ENCODE measurements at places on chromosomes 16 and 17.

- DNase-seq: no peak
Observed at GRCh38 chr17:67479148-67479547, 102.1 kb downstream of the PITPNC1 start.

GRCh38 chr17:81916234-81917001 lies 1.6 kb downstream of the SIRT7 start:
- DNase-seq: no peak

- DNase-seq: no peak
Observed at GRCh38 chr16:68737730-68738629, 888 bp downstream of the CDH1 start.

DNA sequence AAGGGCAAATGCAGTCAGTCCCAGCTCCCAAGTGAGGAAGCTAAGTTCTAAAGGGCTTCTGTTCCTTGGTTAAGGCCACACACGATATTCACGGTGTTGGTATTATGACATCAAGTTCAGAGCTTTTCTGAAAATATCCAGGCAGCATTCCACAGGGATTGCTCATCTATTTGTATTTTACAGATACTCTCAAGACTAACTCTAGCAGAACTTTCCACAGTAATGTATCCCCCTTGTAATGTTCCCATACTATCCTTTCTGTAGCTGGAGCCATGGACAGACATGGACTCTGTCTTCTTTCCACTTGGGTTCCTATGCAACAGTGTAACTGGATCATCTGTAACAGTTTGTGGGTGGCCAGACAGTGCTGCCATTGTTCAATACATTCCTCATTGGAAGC lies 13.5 kb downstream of the SDR42E1 start:
- DNase-seq: no peak

DNA sequence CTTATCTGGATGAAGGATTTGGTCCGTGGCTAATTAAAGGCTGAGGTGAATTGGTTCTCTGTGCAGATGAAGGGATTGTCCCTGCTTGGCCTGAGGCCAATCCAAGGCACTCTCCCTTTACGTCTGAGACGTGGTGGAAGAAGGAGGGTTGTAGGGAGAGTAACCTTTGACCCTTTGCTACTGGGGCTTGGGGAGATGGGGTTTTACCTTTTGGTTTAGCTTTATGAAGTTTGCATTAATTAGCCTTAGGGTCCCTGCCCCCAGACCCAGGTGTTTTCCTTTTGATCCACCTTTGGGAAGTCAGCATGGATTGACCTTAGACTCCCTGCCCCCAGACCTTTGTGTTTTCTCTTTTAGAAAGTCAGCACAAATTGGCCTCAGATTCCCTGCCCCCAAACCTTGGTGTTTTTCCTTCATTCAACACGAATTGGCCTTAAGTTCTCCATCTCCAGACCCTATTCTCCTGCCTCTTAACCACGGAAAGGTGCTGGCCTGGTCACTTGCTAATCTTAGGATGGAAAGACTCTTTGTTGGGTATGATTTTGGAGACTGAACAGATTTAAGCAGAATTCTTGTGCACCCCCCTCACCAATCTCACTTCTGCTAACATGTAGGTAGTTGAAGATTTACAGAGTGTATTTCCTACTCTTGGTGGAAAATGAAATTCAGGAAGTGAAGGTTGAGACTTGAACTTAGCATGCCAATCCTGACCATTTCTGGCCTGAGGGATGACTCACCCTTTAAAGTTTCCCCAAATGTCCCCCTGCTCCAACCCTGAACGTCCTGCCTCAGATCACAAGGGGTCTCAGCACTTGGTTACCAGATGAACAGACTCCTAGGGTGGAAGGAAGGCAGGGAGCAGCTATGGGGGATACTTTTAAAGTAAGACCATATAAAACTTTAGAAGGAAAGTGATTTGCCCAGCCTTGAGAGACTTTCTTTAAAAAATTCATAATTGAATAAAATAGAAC lies 23.1 kb upstream of the MMD start:
- no peak for DNase-seq

GRCh38 chr16:23110257-23110899 lies 38.9 kb downstream of the USP31 start:
- no peak for DNase-seq

DNA sequence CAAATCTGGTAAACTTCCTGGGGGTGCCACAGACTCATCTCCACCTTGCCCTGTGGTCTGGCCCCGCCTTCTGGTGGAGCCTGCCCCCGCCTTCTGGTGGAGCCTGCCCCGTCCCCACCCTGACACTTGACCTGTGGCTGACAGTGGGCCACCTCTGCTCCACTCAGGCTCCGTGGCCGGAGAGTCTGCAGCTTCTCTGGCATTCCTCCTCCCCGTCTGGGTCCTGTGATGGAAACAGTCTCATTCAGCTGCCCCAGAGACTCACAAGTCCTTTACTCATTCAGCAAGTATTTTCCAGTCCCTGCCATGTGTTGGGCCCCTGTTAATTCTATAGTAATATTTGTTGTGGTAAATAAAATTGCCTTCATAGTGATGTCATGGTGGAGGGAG lies 21.0 kb upstream of the G6PC1 start:
- DNase-seq: no peak

GRCh38 chr17:47878203-47879027 lies 17.6 kb upstream of the SP2 start:
- no peak for DNase-seq

- DNase-seq: no peak
Observed at GRCh38 chr16:85623250-85623649, 10.1 kb downstream of the GSE1 start.

DNA sequence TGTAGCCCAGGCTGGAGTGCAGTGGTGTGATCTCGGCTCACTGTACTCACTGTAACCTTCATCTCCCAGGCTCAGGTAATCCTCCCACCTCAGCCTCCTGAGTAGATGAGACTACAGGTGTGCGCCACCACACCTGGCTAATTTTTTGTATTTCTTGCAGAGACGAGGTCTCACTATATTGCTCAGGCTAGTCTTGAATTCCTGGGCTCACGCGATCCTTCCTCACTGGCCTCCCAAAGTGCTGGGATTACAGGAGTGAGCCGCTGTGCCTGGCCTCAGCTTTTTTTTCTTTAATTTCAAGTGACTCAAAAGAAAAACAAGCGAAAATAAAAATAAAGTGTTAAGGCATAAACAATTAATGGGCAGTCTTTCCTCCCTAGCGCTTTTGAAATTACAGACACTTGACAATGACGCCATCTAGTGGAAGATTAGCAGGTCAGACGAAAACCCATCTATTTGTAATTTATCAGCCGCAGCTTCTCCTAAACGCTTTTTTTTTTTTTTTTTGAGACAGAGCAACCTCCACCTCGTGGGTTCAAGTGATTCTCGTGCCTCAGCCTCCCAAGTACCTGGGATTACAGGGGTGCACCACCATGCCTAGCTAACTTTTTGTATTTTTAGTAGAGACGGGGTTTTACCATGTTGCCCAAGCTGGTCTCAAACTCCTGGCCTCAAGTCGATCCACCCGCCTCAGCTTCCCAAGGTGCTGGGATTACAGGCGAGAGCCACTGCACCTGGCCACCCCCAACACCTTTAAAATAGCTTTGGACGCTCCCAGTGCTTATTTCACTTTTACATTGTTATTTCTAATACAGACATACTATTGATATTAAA lies 28.1 kb upstream of the PECAM1 start:
- DNase-seq: no peak

DNA sequence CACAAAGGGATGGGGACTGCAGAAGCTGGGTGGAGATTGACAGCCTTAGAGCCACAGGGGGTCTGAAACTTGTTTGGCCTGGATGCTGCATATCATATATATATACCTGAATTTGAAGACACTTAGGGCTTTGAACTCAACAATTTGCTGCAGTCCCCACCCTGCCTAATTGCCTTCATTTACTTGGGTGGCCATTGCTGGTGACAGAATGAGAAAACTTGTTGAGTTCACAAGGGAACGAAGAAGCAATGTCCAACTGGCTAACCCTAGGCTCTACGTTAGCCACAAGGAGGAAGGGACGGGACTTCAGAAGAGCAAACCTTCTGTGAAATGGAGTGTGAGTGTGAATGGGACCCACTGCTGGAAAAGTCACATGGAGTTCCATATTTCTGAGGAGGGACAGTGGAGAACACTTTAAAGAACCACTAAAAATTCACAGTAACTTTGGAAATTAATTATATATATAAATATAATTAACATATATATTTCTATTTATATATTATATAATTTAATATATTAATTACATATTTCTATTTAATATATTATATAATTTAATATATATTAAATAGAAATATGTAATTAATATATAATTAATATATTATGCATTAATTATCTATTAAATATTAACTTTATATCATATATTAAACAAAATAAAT lies 215.3 kb upstream of the SOX9 start:
- no peak for DNase-seq

DNA sequence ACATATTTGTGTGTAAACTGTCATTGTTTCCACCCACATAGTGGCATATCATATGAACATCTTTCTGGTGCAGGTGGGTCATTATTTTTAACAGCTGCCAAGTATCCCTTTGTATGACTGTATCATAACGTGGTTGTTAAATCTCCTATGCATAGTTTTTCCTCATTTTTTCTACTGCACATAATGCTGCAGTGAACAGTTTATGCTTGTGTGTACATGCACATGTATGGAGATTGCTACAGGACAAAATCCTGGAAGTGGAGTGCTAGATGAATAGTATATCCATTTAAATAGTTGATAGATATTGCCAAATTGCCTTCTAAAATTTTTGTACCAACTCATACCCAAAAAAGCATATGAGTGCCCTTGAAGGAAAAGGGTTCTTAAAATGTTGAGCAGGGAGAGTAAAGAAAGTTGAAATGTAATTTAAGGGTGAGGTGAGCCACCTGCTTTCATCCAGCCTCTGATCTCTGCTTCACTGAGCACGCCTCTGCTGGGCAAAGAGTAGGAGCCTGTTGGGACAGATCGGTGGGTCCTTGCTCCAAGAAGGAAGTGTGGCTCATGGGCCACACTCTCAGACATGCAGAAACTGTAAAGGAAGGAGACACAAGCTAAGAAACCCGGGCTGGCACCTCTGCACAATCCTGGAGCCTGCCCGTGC lies 55.3 kb downstream of the HLF start:
- no peak for DNase-seq

DNA sequence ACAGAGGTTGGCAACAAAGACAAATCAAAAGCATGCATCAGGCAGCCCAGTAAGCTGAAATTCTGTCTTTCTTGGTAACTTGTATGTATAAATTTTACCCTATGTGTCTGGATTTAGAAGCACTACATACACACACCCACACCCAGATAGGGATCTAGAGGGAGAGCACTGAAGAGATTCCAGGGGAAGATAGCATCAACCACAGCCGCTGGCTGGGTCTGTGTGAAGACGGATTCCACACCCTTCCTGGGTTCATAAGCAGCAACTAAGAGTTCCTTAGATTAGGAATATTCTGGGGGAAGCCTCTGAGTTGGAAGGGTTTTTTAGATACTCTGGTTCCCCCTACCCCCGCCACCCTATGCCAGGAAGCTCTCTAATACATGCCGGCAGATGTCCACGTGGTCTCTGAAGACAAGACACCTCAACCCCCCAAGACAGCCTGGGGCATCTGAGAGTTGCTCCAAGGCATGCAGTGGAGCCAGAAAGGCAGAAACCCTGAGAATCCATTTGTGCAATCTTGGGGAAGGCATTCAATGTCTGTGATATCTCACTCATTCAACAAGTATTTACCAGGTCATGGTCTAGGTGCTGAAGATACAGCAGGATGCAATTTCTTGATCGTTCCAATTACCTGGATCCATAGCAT lies 86.4 kb downstream of the NOG start:
- no peak for DNase-seq

DNA sequence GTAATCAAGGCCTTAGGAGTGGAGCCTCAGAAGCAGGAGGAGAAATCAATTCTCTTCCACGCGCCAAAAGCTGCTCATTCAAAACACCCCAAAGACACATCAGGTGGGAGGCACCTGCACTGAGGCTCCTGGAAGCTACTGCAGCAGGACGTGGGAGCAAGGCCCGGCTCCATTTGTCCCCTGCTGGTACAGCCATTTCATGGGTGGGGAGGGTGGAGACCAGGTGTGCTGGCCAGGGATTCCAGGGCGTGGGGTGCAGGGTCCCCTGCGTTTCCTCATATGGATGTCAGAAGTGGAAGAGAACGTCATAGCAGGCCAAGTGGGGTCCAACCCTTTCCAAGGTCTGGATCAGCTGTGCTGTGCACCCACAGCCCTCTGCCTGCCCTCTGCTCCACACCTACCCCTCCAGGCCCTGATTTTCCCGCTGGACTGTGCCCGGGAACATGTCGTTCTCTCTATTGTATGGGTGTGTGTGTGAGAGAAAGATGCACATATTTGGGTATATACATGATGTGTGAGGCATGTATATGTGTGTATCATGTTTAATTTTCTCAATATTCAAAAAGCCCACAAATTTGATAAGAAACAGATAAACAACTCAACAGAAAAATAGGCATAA lies 39.2 kb upstream of the CBX4 start:
- DNase-seq: no peak

DNA sequence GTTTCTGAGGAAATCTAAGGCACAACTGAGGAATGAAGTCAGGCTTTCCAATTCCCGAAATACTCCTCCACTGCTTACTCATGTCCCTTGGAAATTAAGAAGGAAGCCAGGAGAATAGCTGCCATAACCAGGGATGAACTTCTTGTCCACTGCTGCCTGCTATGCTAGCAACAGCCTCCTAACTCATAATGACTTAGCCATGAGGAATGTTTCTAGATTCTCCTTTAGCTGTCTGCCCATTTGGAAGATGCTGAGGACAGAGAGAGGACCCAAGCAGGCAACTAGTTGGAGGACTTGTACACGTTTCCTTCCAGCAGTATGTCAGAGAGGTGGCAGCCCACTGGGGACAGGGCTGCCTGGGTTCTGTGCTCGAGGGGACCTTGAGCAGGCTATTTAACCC lies 939 bp upstream of the CCL2 start:
- no peak for DNase-seq

DNA sequence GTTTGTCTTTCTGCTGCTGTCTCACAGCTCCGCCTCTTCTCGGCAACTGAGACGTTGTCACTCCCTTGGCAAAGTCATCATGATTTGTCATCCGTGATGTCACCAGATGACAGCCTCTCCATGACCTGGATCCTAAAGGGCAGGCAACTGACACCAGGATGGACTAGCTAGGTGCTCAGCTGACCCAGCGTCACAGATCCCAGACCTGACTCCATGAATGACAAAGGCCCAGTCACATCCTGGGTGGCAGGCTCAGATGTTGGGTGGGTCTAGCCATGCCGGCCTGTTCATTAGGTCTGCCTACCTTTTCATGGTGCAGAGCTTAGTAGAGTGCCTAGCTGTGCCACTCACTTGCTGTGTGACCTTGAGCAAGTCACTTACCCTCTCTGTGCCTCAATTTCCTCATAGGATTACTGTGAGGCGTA lies 3.8 kb upstream of the TMEM238L start:
- DNase-seq: peak; percentile 3

Data from stimulated activated CD4-positive, alpha-beta T cell treated with anti-CD3 and anti-CD28 coated beads, Interleukin-15, amount 100 ng/mL, for 48 hours (primary cell).